ENCODE measurements at places on chromosomes 11 and 22.
A peak's percentile ranks its signal among the peaks of the same experiment; 100 is the strongest.

- DNase-seq = no peak
These were observed 68.5 kb upstream of the CSNK2A3 start for GRCh38 chr11:11421509-11421908.

- no peak for DNase-seq
These were observed 15.5 kb downstream of the DGCR8 start for GRCh38 chr22:20095521-20095920.

GRCh38 chr11:94563848-94564467 is 3.2 kb upstream of the PIWIL4 start:
- no peak for DNase-seq

DNA sequence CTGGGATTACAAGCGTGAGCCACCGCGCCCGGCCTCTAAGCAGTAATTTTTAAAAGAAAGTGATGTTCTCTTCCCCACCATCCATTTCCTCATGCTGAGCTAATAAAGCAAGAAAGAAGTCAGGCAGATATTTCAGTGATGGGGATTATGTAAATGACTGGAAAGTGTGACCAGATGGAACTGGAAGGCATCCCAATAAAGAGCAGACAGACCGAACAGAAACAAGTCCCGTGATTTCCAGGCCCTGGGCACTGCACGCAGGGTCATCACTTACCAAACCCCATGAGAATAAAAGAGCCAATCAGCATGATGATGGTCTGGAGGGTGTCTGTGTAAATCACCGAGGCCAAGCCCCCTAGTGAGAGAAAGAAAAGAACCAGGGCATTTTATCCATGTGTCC is 18.2 kb downstream of the SLC5A4 start:
- DNase-seq = no peak

DNA sequence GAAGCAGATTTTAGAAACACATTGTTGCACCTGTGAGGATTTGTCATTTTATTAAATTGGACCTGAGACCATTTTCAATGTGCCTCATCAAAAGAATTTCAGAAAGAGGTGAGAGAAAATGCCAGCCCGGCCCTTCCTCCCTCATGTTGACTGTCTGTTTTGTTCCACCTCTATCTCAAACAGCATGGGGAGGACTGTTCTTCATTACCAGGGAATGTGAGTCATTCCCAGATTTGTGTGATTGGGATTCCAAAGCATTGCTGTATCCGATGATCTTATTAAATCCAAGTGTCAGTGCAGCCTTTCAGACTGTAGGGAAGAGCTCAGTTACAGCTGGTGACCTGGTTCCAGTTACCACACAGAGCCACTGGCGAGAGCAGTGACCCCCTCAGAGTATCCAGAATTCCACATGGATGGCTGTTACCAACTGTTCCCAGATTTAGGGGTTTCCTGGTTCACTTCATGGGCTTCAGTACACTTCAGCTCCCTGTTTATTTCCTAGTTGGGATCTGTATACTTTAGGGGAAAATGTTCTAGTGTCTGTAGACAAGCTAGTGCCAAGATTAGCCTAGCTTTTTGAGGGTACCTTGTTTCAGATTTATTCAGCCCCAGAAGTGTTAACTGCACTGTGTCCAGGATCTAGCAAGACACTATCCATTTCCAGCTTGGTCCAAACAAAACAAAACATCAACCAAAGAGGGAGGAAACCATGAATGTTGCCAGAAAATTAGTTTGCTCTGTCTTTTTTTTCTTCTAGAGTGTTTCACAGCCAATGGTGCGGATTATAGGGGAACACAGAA is 20.9 kb downstream of the KREMEN1 start:
- no peak for DNase-seq

DNA sequence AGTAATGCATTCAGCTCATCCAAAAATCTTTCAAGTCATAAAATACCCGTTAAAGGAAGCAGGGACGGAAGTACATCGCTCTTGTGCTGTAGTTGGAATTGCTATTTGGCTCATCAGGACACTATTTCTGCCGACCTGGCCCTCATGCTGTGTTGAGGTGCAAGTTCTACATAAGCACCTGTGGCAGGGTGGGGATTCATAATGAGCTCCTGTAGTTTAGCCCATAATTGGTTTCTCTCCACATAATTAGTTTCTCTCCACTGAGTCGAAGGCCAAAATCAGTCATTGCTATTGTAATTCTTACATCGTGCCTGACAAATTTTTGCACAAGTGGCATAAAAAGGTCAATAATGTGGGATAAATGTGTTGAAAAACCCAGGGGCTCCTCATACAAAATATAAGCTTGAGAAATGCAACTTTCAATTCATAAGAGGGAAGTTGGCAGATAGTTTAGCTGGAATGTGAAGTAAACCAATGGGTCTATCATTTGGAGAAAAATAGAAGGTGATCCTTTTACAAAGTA is 14.9 kb upstream of the ISX start:
- no peak for DNase-seq

DNA sequence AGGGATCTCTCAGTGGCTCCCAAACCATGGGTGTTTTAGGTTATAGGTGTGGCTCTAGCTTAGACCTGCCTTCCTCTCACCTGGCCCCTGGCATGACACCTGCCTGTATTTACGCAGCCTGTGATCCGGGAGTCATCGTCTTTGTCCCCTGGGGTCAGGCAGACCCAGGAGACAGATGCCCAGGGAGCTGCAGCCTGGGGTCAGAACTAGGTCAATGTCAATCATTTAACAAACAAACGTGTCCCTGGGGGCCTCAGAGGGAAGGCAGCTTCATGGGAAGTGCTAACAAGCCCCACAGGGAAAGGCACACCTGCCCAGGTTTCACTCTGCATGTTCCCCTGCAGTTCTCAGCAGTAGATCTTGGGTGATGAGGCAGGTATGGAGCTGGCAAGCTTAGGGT is 12.0 kb downstream of the BACE1-AS start:
- DNase-seq = no peak

DNA sequence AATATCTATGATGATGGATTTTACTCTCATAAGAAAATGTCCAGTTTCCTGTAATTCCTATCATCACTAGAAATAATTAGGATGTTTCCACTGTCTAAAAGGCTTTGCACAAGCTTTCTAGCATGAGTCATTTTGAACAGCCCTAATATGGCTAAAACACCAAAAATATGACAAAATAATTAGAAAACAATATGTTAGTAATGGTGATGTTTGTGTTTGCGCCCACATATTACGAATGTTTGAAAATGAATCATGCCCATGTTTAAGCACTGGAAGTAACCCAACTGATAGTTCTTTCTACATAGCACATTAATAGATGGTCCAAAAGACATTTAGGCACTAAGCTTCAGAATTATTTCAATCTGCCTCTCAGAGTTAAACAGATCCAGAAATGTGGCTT is 96.0 kb downstream of the TRPC6 start:
- no peak for DNase-seq

DNA sequence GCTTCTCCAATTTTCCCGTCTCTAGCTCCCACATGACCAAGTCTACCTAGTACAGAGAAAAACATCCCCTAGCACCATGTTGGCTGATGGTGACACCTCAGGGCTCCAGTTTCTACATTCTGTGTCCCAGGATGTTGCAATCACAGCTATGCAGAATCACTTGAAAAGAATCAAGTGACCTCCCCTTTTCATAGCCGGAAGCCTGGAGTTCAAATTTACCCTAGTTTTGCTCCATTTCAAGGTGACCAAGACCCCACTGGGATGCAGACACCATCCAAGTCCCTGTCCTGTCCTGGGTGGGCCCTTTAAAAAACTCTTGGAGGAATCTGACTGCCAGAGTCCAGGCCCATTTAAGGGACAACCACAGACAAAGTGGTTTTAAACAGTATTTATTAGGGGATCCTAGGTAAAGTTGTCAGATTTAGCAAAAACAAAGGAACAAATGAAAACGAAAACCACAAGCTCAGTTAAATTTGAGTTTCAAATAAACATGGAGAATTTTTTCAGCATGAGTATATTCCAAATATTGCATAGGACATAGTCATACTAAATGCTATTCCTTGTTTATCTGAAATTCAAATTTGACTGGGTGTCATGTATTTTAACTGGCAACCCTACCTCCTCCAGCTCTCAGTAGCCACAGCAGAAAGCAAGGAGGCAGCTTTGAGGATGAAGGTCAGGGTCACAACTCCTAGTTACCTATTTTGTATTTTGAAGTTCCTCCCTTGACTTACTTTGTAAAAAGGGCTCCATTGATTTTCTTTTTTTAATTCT is 52.4 kb downstream of the MIAT start:
- DNase-seq = no peak

- DNase-seq = no peak
These were observed 16.0 kb downstream of the RRP8 start for GRCh38 chr11:6587360-6587953.

- DNase-seq = peak; percentile 27
These were observed 1.8 kb upstream of the SERPIND1 start for GRCh38 chr22:20771918-20772625.

DNA sequence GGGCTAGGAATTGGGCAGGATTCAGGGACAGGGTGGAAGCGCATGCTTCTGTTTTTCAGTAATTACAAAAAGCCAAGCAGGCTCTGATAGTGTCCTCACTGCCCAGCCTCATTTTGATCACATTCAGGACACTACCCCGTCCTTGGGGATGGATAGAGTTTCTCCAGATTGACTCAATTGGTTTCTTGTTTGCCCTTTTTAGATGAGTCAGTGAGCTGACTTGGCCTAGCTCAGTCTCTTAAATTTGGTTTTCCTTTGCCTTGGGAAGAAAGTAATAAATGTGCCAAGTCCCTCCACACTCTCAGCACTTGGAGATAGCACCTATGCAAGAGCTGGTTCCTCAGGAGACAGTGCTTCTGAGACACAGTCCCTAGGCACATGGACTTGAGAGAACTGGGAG is 25.5 kb downstream of the DKK3 start:
- no peak for DNase-seq

GRCh38 chr11:720642-721246 is 14.7 kb downstream of the EPS8L2 start:
- DNase-seq = peak; percentile 44

GRCh38 chr11:128886406-128887124 is 4.6 kb upstream of the KCNJ5 start:
- DNase-seq = no peak

DNA sequence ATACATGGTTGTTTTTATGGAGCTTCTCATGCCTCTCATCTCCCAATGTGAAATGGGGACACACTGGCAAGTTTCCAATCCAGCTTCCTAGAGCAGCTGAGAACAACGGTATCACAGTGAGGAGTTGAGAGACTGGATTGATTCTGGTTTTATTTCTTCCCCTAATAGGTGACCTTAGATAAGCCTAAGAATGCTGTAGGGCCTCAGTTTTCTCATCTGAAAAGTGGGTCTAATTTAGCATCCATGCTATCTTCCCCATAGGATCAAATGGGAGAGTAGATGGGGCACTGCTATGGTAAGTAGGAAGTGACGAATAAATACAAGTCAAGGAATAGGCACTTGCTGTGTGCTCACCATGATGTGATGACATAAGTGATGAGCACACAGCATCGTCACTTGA is 61.1 kb upstream of the PHOX2A start:
- DNase-seq = no peak

GRCh38 chr11:82527081-82527584 is 206.5 kb downstream of the FAM181B start:
- DNase-seq = no peak

DNA sequence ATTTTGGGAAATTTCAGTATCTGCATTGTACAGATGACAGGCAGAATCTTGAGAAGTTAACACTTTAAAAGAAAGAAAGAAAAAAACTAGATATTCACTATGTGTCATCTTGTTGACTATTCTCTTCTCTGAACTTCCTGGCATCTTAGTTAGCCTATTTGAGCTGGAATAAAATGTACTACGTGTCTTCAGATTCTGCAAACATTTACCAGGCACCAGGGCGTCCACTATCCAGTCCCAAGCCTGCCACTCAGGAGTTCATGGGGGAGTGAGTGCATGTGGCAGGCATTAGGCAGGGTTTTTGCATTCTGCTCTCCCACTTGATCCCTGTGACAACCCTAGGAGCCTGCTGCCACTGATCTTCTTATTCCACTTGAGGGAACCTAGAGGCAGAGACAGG is 25.0 kb downstream of the TIMP3 start:
- no peak for DNase-seq

- no peak for DNase-seq
These were observed 135.8 kb downstream of the TRIM44 start for GRCh38 chr11:35798423-35798822.

GRCh38 chr11:64165481-64165841 is 452 bp downstream of the MACROD1 start:
- peak; percentile 28 for DNase-seq

DNA sequence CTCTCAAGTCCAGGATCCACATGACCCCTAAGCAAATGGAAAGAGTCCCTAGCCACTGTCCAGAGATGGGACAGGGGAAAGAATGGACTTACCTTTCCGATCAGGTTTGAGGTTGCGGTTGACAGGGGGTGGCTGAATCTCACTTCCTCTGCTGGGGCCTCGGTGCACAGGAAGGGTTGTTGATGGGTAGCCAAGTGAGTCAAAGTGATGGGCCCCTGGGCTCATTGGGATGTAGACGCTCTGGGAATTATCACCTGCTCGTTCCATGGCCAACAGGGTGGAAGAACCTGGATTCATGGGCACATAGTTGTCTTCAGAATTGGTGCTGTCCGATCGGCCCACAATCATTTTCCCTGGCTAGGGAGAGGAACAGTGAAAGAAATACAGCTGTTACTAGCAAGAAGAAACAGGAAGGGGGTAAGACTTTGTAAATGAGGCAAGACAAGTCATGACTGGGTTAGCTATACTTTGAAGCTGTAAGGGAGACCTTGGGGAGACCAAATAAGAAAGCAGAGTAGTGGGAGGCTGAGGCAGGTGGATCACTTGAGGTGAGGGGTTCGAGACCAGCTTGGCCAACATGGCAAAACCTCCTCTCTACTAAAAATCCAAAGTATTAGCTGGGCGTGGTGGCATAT is 34.7 kb downstream of the USP35 start:
- no peak for DNase-seq

GRCh38 chr11:123253223-123253622 is 58.2 kb upstream of the CLMP start:
- DNase-seq = no peak

DNA sequence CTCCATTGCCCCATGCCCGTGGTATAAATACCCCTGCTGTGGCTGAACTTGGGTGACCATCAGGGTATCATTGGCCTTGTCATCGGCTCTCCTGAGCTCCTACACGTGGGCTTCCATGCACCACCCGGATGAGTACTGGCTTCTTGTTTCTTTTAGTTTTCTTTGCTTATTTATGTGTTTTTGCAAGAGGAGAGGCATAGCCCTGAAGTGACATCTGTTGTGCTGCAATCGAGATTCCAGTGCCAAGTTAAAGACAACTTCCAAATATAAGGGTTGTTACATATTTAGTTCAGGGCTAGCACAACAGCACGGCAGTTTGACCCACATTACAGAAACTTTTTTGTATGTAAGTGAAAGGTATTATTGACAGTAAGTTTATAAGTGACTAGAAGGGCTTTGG is 1087.1 kb downstream of the TBC1D22A start:
- DNase-seq = no peak
